HepG2 (cell line): ENCODE measurements at places on chromosomes 1 and 21.

DNA sequence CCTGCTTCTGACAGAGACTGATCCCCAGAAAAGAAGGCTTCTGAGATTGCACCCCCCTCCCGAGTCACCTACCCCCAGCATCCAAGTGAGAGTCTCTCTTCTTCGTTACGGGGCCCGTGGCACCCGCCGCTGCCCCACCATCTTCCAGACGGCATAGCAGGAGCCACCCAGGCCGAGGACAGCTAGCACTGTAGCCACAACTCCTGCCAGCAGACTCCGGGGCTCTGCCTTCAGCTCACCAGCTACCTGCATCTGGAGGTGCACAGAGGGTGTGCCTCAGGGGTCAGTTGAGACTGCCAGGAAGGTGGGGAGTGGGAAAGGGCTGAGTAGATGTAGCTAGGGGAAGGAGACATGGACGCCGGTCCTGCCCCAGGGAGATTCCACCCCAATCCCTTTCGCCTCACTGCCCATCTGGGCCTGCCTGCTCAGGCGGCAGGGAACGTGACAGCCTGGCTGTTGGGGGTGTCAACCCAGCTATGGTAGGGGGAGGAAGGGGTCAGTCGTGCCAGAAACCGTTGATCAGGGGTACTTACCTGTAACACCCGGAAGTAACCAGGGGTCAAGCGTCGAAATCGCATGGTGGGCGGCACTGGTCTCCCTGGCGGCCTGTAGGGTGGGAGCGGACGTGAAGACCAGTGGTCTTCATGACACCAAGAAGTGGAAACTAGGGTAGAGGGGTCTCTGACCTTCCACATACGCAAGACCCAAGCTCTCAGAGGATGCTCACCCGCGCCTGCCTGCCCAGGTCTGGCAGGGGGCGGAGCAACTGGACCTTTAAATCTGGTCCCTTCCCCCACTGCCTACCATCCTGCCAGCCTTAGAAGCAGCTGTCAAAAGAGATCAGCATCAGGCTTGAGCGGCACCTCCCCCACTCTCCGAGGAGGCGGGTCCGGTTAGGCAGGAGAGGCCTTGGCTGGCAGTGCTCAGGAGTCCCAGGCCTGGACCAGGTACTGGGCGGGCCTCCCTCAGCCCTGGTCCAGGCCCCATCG is at the start of gene ZNF593OS:
Gene ZNF593OS (minus strand): TSS at position 749 of the 989 bp plus-strand sequence. CDS start 171 bp downstream, at position 578.
- no peak for DNase-seq

GRCh38 chr1:237774246-237774645 is 116.5 kb downstream of the ZP4 start:
- no peak for DNase-seq

DNA sequence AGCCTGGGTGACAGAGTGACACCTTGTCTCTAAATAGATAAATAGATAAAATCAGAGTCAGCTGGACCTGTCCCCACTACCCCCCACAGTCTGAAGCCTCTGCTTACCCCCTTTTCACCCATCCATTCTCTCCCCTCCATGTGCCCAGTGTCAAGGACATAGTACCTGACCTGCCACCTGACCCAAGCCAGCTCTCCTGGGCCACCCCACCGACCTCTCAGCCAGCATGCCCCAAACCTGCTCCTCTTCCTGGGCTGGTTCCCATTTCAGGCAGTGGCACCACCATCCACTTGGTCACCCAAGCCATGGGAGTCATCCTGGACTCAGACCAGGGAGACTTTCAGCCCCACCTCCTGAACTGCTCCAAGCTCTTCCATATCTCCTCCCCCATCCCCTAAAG is 28.2 kb downstream of the CITED4 start:
- DNase-seq: no peak

DNA sequence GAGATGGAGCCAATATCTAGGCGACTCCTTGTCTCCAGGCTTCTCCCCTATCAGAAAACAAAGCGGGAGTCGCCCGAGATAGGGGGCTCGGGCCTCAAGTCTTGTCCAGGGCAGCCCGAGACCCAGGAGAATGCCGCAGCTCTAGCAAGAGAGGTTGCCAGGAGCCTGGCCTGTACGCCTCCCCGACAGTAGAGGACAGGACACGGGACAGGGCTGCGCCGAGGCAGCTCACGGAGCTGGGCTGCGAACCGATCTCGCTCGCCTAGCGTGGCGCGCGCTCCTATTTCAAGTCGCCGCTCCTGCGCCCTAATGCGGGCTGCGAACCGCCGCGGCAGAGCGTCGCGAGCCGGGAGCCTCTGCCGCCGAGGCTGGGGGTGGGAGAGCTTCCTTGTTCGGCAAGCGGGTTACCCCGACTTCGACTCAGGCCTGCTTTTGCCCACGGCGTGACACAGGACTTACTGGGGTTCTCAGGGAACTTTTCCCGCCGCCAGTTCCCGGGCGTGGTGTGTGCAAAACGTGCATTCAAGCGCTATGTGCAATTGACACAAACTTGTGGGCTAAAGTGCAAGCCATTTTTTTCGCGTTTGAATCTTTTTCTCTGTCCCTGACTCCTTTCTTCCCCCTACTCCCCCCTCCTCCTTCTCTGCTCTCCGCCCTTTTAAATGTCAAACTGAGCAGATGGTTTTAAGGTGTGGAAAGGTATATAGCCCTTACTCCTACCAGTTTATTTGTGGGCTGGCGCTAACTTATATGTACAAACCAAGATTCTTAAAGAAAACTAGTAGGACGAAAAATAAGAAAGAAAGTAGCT is 2.4 kb upstream of the PROX1 start:
- DNase-seq: no peak

GRCh38 chr21:14567331-14568279 is 21.5 kb upstream of the SAMSN1 start:
- DNase-seq: no peak

GRCh38 chr1:66532798-66533783 is 862 bp upstream of the SGIP1 start:
- DNase-seq: no peak

- DNase-seq: no peak
Observed at GRCh38 chr1:228889289-228889688, 154.0 kb downstream of the RHOU start.

- DNase-seq: no peak
Observed at GRCh38 chr1:94734963-94735901, 84.9 kb upstream of the SLC44A3 start.

- DNase-seq: no peak
Observed at GRCh38 chr1:20255666-20256065, 35.0 kb upstream of the VWA5B1 start.

DNA sequence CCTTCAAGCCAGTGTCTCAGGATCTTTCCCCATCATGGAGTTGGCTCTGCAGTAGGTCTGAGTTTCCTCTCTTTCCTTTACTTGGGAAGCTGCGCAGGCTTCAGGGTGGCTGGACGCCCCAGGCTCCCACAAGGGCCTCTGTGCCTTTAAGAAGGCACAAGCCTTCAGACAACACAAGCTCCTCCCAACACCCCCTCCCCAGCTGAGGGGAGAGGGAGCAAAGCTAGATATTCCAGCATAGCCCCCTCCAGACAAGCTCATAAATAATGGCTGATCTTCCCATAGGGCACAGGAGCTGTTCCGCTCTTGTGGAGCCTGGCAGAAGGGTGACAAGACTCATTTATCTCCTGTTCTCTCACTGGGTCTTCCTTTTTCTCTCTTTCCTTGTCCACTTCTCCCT is 27.9 kb upstream of the ATP2B4 start:
- DNase-seq: no peak

GRCh38 chr1:210582205-210582970 is 253.7 kb downstream of the HHAT start:
- no peak for DNase-seq

GRCh38 chr1:55309053-55309452 is 93.9 kb upstream of the USP24 start:
- DNase-seq: no peak

DNA sequence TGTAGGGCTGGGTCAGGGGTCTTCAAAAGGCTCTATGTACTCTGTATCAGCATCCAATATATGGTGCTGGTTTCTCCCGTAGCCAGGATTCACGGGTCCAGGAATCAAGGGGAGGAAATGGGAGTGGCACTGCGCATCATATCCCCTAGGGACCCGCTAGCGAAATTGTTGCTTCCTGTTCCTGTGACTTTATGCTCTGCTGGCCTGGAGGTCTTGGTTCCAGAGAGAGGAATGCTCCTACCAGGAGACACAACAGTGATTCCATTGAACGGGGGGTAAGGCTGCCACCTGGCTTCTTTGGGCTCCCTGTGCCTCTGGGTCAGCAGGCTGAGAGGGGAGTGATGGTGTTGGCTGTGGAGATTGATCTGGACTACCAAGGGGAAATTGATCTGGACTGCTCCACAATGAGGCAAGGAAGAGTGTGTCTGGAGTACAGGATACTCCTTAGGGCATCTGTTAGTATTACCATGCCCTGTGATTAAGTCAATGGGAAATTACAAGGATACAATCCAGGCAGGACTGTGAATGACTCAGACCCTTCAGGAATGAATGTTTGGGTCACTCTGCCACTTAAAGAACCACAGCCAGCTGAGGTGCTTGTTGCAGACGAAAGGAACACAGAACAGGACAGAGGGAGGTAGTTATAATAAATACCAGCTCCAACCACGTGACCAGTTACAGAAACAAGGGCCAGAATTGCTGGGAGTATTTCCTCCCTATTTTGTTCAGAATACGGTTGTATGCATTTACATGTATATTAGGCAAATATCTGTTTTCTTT is 10.2 kb downstream of the SPSB1 start:
- DNase-seq: no peak

GRCh38 chr1:201849372-201850052 is 20.6 kb downstream of the IPO9 start:
- DNase-seq: no peak

GRCh38 chr1:195799016-195799415 is 809.2 kb downstream of the KCNT2 start:
- no peak for DNase-seq

DNA sequence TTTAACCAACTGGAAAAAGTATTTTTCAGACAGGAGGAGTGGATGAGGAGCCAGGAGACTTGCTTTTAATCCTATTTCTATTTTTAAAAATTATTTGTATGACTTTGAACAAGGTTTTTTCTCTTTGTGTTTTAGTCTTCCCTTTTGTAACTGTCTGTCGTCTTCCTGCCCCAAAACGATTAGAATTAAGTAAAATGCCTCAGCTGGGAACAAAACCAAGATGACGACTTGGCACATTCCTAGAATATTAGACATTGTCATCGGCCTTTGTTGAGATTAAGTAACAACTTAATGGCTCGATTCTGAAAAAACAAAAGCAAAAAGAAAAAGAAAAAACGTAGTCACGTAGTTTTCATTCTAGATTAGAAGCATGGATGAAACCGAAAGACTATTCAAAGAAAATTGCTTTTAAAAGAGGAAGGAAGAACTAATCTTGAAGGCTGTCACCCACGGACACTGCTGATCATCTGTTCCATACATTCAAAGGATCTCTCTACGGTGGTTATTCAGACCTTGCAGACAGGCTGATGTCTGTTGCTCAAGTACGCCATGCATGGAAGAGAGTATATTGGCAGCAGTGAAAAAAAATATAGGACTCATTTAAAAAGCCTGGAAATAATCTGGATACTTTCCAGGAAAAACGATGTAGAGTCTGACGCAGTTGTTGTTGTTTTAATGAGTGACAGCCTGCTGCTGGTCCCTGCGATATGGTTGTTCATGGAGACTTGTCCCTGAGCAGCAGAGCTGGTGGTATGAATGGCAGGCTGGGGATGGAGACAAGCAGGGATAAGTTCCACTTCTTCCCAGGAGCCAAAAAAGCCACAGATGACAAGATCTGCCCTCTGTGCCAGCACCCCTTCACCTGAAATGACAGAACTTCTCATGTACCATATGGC is 16.8 kb downstream of the GNG4 start:
- DNase-seq: no peak

GRCh38 chr1:79131626-79132025 is 125.1 kb upstream of the ADGRL4 start:
- DNase-seq: no peak

DNA sequence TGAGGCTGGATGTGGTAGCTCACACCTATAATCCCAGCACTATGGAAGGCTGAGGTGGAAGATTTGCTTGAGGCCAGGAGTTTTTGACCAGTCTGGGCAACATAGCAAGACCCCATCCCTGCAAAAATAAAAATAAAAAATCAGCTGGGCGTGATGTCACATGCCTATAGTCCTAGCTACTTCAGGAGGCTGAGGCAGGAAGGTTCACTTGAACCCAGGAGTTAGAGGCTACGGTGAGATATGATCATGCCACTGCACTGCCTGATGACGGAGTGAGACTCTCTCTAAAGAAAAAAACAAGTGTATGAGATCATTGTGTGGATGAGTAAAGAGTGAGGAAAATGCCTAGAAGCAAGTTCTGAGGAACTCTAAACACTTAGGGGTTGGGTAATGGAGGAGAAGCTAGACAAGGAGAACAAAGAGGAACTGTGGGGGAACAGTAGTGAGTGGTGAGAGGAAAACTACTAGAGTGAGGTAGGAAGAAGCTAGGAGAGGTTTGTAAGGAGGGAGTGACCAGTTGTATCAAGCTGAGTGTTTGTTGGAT is 17.0 kb downstream of the CLIC4 start:
- DNase-seq: no peak

DNA sequence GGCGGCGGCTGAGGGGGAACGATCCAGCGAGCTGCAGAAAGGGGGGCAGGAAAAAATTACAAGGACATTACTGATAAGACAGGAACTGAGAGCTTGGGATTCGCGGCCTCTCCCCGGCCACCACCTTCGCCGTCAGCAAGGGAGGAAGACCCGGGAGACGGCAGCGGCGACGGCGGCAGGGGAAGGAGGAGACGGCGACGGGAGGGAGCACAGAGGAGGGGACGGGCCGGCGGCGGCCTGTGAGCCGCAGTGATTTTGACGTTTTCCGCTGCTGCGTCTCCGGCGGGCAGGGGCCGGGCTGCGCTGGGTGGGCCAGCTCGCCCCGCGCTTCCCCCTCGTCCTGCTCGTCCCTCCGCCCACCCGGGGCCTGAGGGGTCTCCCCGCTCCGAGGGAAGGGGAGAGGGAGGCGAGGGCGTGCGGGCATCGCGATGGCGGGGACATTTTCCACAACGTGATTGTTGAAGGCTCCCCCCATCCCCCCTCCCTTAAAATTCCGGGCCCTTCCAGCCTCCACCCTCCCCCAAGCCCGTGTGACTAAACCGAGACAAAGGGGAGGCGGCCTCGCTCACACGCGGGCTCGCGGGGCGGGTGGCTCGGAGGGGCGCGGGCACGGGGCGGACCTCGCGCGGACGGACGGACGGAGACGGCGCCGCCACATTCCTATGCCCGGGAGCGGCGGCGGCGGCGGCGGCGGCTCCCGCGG is 407 bp downstream of the CAMSAP2 start:
- DNase-seq: peak; percentile 32

DNA sequence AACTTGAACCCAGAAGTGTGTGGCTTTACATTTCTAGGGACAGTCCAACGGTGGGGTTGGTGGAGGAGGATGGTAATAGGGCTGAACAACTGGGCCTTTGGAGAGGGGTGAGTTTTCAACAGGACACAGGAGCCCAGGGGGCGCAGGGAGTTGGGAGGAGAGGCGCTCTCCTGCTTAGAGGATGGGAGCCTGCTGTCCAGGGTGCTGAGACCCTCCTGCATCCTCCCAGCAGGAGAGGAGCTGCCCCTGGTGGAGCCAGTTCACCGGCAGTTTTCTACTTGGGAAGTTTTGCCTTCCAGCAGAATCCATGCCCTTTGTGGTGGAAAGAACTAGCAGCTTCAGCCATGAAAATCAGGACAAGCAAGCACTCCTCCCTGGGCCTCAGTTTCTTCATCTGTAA is 8.6 kb downstream of the KCNC4 start:
- DNase-seq: no peak

GRCh38 chr1:11295905-11296304 is 22.9 kb downstream of the UBIAD1 start:
- no peak for DNase-seq

- DNase-seq: no peak
Observed at GRCh38 chr21:14589855-14590563, 43.9 kb upstream of the SAMSN1 start.
